Activated CD4-positive, alpha-beta T cell treated with anti-CD3 and anti-CD28 coated beads, Interleukin-2, amount 50 U/mL, for 16 hours (primary cell): ENCODE measurements at places on chromosomes 3 and 15.
A peak's percentile ranks its signal among the peaks of the same experiment; 100 is the strongest.

DNA sequence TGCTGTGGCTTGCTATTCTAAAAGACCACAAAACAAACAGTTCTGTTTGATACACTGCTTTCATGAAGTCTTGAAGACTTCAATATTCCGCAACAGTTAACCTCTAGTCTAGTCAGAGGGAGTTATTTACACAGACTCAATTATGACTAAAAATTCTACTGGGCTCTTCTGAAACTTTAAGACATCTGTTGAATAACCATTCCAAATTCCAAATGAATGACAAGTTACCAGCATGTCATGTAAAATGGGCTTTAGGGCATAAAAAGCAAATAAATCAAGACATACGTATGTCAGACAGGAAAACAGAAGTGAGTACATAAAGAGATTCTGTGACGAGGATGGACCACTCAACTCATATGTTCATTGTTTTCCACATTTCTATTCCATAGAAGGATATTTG lies 93.9 kb downstream of the PLOD2 start:
- DNase-seq = no peak

DNA sequence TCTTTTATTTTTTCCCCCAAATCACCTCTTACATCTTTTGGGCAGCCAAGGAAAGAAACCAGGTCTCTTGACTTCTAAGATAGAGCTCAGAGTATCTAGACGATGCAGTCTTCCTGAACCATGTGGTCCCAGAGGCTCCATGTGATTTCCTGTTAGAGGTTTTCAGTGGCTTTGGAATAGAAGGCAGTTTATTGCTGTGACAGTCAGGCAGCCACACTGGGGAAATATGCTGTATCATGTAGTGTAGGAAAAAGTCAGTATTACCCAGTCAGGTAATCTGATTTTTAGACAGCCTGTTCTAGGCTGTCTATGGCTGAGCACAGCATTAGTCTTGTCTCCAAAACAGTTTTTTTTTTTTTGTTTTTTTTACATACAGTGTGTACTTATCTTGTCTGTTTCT lies 294.3 kb downstream of the THSD4 start:
- DNase-seq = no peak

- DNase-seq = no peak
These were observed 320.5 kb downstream of the ZIC1 start for GRCh38 chr3:147729641-147730040.

DNA sequence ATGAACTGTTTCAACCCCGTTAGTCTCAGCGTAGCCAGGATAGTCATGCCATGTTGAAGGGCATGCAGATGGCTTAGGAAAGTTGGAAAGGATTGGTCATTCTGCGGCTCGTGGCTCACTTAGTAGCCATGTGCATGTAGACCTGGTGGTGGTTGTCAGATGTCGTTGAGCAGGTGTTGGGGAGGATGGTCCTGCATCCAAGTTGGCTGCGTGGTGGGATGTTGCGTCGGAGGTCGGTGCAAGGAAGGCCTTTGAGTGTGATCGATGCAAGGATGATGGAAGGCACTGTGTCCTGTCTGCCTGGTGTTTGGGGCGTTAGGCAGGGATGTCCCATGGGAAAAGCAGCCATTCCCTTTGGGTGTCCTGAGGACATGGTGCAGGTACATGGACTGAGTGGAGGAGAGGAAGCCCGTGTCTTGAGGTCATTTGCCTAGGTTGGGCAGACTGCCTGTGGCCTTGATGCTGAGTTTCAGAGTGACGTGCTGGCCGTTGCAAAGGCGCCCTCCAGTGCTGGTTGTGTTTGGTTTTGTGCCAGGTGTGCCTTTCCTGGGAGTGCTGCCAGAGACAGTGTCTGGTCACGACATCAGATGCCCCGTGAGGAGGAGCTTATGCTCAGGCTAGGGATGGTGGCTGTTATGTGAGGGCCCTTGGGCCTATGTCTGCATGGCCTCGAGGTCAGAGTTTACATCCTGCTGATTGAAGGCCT lies 103.4 kb downstream of the SNRPN start:
- DNase-seq = no peak

- DNase-seq = peak; percentile 39
These were observed 8.3 kb upstream of the CSPG4 start for GRCh38 chr15:75720787-75721479.

DNA sequence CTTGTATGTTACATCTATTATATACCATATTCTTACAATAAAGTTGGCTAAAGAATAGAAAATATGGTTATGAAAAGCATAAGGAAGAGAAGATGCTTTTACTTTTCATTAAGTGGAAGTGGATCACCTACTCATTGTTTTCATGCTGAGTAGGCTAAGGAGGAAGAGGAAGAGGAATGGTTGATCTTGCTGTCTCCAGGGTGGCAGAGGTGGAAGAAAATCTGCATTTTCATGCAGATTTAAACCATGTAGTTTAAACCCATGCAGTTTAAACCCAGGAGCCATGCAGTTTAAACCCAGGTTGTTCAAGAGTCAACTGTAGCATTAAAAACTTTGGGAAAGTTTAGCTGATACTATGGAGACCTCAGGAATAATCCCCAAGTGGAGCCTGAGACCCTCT lies 214.8 kb upstream of the NAALADL2 start:
- no peak for DNase-seq

- DNase-seq = no peak
These were observed 157.5 kb downstream of the NUP210 start for GRCh38 chr3:13262493-13263211.

- DNase-seq = no peak
These were observed 348.8 kb downstream of the ROBO1 start for GRCh38 chr3:79418855-79419621.

DNA sequence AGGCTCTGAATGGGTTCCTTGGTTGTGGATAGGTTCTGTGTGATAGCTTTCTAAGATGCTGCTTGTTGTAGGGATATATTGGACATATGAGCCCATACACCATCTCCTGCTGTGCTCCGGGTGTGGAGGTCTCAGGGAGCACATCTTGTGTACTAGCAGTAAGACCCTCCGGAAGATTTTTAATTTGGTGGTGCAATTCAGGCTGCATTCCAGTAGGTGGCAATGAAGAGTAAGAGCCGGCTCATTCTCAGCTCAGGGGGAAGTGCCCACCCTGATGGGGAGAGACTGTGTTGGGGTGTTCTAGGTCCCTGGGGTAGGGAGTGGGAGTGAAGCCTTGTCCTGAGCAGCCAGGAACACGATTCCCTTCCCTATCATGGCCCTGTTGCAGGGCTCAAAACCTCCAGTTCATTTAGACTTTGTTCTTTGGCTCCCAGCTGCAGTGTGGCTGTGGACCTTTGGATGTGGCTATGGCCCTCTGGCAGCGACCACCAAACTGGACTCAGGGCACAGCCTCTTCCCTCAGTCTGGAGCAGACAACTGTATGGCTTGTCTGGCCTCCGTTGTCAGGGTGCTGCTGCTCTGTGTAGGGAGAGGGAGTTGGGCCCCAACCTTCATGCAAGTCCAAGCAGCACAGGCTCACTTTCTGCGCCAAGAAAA lies 104.7 kb downstream of the UNC13C start:
- peak; percentile 23 for DNase-seq

- no peak for DNase-seq
These were observed 53.2 kb downstream of the MBNL1 start for GRCh38 chr3:152321955-152322377.

DNA sequence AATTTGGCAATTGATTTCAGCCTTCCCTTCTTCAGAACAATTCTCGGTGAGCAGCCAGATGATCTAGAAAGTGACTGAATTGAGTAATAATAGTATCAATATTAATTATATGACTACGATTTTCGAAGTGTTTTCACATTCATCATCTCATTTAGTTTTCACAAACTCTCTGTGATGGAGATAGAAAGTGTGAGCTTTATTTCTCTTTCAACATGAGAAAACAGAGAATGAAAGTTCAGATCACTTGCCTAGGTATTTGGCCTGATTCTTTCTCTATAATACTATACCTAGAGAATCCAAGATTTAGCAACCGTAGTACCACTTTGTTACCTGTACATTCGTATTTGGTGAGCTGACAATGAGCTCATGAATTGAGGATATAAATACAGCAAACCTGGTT lies 739.2 kb upstream of the NR2F2 start:
- DNase-seq = peak; percentile 21

DNA sequence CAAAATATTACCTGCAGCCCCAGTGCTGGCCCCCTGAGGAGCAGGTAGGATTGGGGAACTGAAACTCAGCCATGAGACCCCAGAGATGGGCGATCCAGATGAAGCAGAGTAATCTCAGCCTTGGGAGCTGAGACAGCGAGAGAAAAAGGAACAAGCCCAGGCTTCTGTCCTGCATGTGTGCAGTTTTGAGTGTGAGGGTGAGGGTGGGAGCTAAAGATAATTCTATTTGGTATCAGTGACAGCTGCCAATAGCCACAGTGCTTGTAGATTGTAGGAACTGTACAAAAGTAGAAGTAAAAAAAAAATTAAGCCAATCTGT lies 5.9 kb downstream of the ATP8B4 start:
- no peak for DNase-seq

GRCh38 chr15:58348095-58348812 lies 83.5 kb upstream of the LIPC start:
- DNase-seq = peak; percentile 37
